Thoracic aorta (tissue), 2 donors: ENCODE measurements at places on chromosomes 1 and 21. TPM values are rescaled to one million over a fixed set of nuclear protein-coding genes. Genes with fewer than 3 reads are reported as not detected.

Gene SIM2
- total RNA-seq, result not detected

Gene SPRR2E
- not detected for total RNA-seq

Gene PLCH2
- total RNA-seq, result 1.9 TPM

Gene RASAL2
- 38.0 TPM for total RNA-seq

Gene NHLH1
- total RNA-seq, result 0.14 TPM

DNA sequence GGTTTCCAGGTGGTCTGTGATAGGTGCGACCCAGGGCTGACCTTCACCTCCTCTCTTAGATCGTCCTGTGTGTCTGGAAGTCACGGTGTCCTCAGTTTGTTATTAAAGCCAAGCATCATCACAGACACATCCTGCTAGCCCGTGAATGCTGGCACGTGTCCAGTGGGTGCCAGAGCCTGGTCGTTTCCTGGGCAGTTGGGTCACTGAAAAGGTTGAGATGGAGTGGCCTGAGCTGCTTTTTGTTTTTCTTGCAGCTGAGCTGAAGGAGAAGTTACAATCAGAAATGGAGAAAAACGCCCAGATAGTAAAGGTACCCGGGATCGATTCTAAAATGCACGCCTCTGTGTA lies 23.2 kb downstream of the PCNT start:
- H3K27me3 ChIP-seq, result no peaks in the 10 kb centered on the region
- peaks cover 39% of the 10 kb centered on the region for H3K36me3 ChIP-seq
- DNase-seq, result no peak
- no peak overlapping the region for H3K27ac ChIP-seq
- H3K4me3 ChIP-seq, result no peak overlapping the region

GRCh38 chr1:178702146-178702545 lies 22.9 kb upstream of the RALGPS2 start:
- no peak overlapping the region for H3K4me3 ChIP-seq
- H3K36me3 ChIP-seq, result no peaks in the 10 kb centered on the region
- H3K4me1 ChIP-seq, result no peaks in the 10 kb centered on the region
- no peaks in the 10 kb centered on the region for H3K27me3 ChIP-seq
- no peak overlapping the region for H3K27ac ChIP-seq
- no peak for DNase-seq

GRCh38 chr1:64508629-64509028 lies 38.7 kb downstream of the CACHD1 start:
- H3K4me1 ChIP-seq, result peaks cover 22% of the 10 kb centered on the region
- no peaks in the 10 kb centered on the region for H3K27me3 ChIP-seq
- H3K36me3 ChIP-seq, result no peaks in the 10 kb centered on the region
- no peak overlapping the region for H3K4me3 ChIP-seq
- DNase-seq, result no peak

DNA sequence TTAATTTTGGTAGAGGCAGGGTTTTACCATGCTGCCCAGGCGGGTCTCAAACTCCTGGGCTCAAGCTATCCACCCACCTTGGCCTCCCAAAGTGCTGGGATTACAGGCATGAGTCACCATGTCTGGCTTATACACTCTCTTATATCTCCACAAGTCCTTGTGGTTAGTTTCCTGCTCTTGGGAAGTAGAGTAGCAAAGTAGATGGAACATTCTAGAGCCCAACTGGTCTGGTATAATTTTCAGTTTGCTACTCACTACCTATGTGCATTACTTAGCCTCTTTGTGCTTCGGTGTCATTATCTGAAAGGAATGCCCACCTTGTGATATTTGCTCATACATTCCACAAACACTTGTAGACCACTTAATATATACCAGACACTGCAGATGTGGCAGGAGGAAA lies 96.6 kb upstream of the IPO9 start:
- no peaks in the 10 kb centered on the region for H3K27me3 ChIP-seq
- H3K4me1 ChIP-seq, result peaks cover 64% of the 10 kb centered on the region

DNA sequence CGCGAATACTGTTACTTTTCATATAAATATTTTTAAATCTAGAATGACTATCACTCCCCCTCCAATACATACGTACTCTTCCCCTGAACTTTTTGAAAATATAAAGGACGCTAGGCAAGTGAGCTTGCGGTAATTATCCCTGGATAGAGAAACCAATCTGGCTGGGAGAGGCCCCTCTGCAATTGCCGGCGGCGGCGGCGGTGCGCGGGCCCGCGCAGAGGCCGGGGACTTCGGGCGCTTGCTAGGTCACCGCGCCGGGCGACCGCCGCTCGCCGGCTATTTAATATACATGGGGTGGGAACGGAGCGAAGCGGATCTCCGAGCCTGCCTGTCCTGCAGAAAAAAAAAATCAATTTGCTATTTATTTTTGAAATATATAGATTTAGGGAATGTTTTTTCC lies 416.3 kb upstream of the ESRRG start:
- DNase-seq, result no peak
- no peaks in the 10 kb centered on the region for H3K36me3 ChIP-seq
- peaks cover 14% of the 10 kb centered on the region for H3K27me3 ChIP-seq
- H3K27ac ChIP-seq, result no peak overlapping the region

DNA sequence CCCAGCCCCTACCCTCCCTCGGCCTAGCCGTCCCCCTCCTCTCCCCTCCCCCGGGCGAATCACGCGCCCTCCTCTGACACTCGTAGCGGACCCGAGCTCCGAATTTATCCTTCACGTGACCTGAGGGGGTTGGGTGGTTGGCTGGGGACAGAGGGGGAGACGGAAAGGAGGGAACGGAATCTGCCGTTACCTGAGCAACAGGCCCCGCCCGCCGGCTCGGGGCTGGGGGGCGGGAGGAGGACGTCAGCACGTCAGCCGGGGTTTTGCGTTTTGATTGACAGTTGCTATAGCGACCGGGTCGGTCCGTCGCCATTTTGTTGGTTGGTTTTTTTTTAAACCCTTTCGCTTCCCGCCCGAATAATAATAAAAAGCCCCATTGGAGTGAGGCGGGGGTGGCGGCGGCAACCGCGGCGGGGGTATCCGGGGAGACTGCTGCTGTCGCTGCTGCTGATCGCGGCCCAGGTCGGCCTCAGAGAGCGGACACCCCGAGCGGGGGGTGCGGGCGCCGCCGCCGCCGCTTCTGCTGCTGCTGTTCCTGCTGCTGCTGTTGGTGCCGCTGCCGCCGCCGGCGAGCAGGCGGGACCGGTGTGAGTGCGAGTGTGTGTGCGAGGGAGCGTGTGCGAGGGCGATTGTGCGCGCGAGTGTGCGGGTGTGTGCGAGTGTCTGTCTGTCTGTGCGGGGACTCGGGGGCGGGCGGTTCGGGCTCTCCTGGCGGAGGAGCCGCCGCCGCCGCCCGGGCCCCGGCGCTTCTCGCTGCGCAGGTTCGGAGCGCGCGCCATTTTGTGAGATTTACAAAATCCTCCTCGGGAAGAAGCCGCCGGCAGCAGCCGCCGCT lies at the start of gene DYRK1A:
DYRK1A (plus strand) TSS at position 292 of the 835 bp plus-strand sequence. CDS start 53,602 bp downstream, outside the sequence.
- peaks cover 44% of the 10 kb centered on the region for H3K4me1 ChIP-seq
- DNase-seq, result peak; percentile 97
- H3K27ac ChIP-seq, result peak within 1 kb of the TSS; percentile 99
- H3K36me3 ChIP-seq, result no peaks in the 10 kb centered on the region
- H3K4me3 ChIP-seq, result peak within 1 kb of the TSS; percentile 96
- no peaks in the 10 kb centered on the region for H3K27me3 ChIP-seq

DNA sequence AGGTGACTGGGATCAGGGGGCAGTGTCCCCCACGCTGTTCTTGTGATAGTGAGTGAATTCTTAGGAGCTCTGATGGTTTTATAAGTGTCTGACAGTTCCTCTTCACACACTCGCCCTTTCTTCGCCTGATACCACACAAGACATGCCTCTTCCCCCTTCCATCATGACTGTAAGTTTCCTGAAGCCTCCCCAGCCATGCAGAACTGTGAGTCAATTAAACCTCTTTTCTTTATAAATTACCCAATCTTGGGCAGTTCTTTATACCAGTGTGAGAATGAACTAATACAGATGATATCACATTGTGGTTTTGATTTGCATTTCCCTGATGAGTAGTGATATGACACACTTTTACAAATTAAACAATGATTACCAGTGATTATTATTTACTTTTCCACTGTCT lies 229.9 kb downstream of the AKT3 start:
- no peaks in the 10 kb centered on the region for H3K4me1 ChIP-seq
- no peak for DNase-seq
- H3K27me3 ChIP-seq, result no peaks in the 10 kb centered on the region
- H3K4me3 ChIP-seq, result no peak overlapping the region

DNA sequence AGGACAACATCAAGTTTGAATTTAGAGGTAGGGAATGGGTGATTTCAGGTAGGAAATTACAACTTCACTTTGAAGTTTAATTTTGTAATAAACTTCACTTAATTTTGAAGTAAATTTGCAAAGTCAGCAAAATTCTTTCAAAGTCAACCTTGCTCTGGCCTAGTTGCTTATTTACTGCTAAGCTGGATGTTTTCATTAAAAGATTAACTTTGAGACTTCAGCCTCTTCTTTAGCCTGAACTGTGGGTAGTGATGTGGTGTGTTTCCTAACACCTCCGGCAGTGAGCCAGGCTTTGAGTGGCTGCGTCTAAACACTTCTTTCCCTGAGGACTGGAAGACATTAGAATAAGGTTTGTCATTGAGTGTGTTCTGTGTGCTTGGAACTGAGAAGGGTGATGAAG lies at the start of gene HAO2:
HAO2 (plus strand) TSS at position 232 of the 400 bp plus-strand sequence. CDS start 12,301 bp downstream, outside the sequence.
- no peaks in the 10 kb centered on the region for H3K4me1 ChIP-seq
- DNase-seq, result no peak
- no peaks in the 10 kb centered on the region for H3K36me3 ChIP-seq
- H3K4me3 ChIP-seq, result no peak within 1 kb of the TSS
- no peaks in the 10 kb centered on the region for H3K27me3 ChIP-seq

GRCh38 chr1:3483801-3484444 lies 29.5 kb downstream of the ARHGEF16 start:
- H3K36me3 ChIP-seq, result peaks cover 5% of the 10 kb centered on the region
- no peak overlapping the region for H3K27ac ChIP-seq
- no peaks in the 10 kb centered on the region for H3K4me1 ChIP-seq
- DNase-seq, result no peak

DNA sequence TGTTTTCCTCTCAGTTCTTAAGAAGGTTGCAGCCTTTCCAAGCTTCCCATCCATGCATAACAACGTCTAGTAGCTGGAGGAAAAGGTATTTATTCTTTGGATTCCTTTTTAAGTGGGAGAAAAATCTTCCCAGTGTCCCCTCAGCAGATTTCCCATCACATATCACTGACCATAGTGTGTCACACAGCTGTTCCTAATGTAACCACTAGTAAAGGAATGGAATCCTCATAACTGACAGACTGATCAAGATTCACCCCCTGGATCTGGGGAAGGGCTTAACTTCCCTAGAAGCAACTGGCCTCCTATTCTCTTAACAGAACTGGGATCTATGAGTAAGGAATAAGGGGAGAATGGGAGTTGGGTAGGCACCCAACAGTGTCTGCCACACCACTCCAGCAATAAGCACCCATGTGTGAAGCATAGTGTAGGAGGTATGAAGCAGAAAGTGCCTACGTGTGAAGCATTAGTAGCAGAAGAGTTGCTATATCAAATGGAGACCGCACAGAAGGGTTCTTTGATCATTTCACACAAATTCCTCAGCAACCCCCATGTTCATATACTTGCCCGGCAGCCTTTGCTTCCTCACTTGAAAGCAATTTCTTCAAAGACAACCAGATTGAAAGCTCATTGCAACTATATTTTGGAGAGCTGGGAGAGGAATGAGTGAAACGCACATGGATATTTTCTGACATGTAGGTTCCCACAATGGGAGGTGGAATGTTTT lies 28.2 kb upstream of the DNAH14 start:
- H3K4me1 ChIP-seq, result no peaks in the 10 kb centered on the region
- no peak overlapping the region for H3K27ac ChIP-seq
- no peak for DNase-seq
- H3K36me3 ChIP-seq, result no peaks in the 10 kb centered on the region
- H3K27me3 ChIP-seq, result no peaks in the 10 kb centered on the region

- H3K27me3 ChIP-seq, result no peaks in the 10 kb centered on the region
- no peaks in the 10 kb centered on the region for H3K4me1 ChIP-seq
- no peak for DNase-seq
- no peak overlapping the region for H3K4me3 ChIP-seq
- H3K36me3 ChIP-seq, result no peaks in the 10 kb centered on the region
These were observed 19.3 kb downstream of the PGLYRP3 start for GRCh38 chr1:153293480-153293775.

DNA sequence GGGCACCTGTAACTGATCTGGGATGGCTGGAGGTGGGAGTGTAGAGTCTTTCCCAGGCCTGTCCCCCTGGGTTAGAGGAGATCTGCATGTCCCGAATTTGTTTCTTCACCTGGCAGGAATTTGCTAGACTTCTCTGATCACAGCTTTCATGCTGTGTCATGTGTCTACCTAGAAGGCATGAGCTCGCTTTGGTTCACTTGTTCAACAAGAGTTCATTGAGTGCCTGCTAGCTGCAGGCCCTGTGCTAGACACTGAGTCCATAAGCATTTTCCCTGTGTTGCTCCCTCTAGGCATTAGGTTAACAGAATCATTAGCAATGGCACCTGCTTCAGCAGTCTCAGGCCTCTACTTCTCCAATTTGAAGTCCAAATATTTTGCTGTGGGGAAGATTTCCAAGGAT lies 101.6 kb downstream of the MTR start:
- peaks cover 40% of the 10 kb centered on the region for H3K36me3 ChIP-seq
- H3K4me3 ChIP-seq, result no peak overlapping the region
- H3K4me1 ChIP-seq, result no peaks in the 10 kb centered on the region
- H3K27ac ChIP-seq, result no peak overlapping the region
- H3K27me3 ChIP-seq, result no peaks in the 10 kb centered on the region

GRCh38 chr1:92839442-92839841 lies 7.6 kb downstream of the RPL5 start:
- peaks cover 61% of the 10 kb centered on the region for H3K4me1 ChIP-seq
- no peak for DNase-seq
- H3K4me3 ChIP-seq, result no peak overlapping the region

GRCh38 chr21:45886610-45887026 lies 95.0 kb upstream of the COL6A1 start:
- H3K4me1 ChIP-seq, result no peaks in the 10 kb centered on the region
- no peaks in the 10 kb centered on the region for H3K36me3 ChIP-seq
- H3K27me3 ChIP-seq, result no peaks in the 10 kb centered on the region
- DNase-seq, result no peak
- H3K27ac ChIP-seq, result peak overlapping the region; percentile 67

GRCh38 chr1:48190881-48191280 lies 31.6 kb upstream of the SLC5A9 start:
- no peak overlapping the region for H3K27ac ChIP-seq
- H3K27me3 ChIP-seq, result no peaks in the 10 kb centered on the region
- DNase-seq, result no peak

GRCh38 chr1:48916130-48917069 lies 139.7 kb upstream of the BEND5 start:
- H3K36me3 ChIP-seq, result no peaks in the 10 kb centered on the region
- no peaks in the 10 kb centered on the region for H3K27me3 ChIP-seq
- H3K27ac ChIP-seq, result no peak overlapping the region
- peaks cover 4% of the 10 kb centered on the region for H3K4me1 ChIP-seq

DNA sequence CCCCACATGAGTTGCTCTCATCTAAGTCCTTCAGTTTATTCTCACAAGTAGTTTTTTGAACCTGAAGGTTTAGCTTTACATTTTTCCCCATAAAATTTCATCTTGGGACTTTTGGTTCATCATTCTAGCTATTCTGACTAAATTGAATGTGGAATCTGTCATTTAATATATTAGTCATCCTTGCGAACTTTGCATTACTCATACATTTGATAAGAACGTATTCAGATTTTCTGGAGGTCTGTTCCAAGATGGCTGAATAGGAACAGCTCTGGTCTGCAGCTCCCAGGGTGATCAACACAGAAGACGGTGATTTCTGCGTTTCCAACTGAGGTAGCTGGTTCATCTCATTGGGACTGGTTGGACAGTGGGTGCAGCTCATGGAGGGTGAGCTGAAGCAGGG lies 59.8 kb upstream of the CSF1 start:
- H3K4me1 ChIP-seq, result no peaks in the 10 kb centered on the region
- no peak overlapping the region for H3K4me3 ChIP-seq
- H3K27me3 ChIP-seq, result no peaks in the 10 kb centered on the region
- no peak overlapping the region for H3K27ac ChIP-seq
- H3K36me3 ChIP-seq, result no peaks in the 10 kb centered on the region
